NCI-H1417 (cell line): ENCODE measurements at places on chromosomes 16 and 17.
A peak's percentile ranks its signal among the peaks of the same experiment; 100 is the strongest.

DNA sequence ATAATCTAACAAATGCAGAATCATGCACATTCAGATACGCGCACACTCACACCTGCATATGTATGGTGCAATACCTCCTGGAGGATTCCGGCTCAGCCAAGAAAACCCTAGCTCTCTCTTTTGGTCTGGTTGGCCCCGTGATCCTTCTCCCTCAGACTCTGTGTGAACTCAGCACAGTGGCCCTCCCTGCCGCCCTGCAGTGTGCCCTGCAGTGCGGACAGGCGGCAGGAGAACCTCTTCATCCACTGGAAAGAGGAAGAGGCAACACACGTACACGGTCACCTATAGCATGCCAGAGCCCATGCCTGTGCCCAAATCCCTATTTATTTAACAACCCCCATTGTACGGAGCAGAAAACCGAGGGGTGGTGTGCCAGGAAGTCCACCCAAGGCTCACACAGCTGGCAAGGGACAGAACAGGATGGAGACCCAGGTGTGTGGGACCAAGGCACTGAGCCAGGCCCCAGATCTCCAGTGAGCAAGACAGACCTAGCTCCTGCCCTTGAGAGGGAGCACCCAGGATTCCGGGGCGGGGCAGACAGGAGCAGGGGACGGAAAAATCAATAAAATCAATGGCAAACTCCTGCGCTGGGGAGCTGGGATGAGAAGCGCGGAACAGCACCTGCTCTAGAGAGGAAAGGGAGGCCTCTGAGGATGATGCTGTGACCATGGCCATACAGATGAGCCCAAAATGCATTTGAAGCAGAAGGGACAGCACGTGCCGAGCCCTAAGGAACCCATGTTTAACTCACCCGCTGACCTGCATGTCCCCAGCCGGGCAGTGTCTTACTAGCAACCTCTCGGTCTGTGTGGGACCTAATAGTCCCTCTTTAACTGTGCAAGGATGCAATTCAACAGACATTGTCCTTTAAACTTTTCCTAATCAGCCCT is 54.7 kb upstream of the CIBAR2 start:
- DNase-seq = no peak

- DNase-seq = no peak
Measured at GRCh38 chr16:72657791-72658190, 390.1 kb downstream of the ZFHX3 start.

DNA sequence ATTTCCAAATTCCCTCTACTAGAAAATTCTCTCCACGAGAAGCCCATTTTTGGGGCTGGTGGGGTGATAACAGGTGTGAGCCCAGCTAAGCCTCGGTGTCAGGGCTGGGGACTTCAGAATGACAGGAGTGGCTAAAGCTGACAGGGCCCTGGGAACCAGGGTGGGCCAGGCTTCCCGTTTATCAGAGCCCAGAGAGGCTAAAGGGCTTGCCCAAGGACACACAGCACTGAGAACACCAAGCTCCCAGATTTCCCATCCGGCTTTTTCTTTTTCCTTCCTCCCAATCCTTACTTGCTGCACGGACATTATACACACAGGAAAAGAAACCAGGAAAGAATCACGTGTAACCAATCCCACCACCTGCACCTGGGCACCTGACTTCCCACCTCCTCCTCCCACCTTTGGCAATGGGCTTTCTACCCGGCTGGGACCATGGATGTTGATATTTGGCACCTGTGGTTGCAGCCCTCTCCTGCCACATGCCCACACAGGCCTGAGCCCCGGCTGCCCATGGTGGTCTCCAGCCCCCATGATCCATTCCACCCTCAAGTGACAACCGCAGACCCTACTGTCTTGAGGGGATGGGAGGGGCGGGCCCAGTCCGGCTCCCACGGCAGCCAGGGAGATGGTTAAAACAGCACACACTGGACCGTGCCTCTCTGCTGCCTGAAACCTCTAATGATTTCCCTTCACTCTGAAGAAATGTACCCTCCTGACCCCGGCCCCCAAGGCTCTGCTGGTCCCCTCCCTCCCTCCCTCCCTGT is 78.9 kb downstream of the ENGASE start:
- DNase-seq = no peak

GRCh38 chr17:59485946-59486345 is 79.5 kb upstream of the DHX40 start:
- no peak for DNase-seq

DNA sequence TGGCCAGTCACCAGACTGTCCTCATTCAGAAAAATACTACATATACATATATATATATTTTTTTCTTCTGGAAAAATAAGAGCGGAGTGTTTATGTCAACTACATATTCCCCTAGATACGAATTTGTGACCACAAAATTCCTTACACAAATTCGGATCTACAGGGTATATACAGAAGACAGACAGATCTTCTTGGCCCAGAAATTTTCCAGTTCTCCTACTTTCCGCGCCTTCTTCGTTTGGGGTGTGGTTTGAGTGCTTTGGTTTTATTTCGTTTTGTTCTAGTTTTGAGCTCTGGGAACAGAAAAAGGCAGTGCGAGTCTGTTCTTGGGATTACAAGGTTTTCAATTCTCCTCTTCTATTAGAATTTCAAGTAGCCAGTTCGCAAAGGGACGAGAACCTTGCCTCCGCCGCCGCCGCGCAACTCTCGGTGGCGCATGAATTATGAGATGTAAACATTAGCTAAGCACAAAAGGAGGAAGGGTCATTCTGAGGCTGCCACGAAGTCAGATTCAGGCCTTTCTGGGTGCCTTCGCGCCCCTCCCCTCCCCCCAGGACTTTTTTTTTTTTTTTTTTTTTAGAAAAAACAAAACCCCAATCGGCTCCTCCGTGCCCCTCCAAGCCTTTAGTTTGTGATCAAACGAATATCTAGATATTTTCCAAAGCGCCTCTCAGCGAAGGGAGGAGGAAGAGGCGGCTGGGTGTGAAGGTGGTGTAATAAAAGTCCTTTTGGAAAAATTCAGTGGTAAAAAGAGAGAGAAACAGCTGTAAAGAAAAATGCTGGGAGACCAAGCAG is 1.8 kb upstream of the HOXB4 start:
- no peak for DNase-seq

DNA sequence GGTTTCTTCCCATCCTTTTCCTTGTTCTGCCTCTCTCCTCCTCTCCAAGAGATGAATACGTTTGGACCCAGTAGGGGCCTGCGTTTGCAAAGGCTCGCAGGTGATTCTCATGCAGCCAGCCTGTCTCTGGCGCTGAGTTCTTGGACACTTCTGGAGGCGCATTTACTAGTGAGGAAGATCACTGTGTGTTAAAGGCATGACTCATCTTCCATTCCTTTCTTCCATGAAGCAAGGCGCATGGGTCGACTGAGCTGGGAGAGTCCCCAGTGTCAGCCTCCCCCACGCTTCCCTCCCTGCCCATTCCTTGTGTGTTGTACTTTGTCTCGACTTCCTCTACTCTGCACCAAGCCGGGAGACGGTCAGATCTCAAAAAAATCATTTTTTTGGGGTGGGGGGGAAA is 159.9 kb upstream of the EEF2KMT start:
- no peak for DNase-seq

DNA sequence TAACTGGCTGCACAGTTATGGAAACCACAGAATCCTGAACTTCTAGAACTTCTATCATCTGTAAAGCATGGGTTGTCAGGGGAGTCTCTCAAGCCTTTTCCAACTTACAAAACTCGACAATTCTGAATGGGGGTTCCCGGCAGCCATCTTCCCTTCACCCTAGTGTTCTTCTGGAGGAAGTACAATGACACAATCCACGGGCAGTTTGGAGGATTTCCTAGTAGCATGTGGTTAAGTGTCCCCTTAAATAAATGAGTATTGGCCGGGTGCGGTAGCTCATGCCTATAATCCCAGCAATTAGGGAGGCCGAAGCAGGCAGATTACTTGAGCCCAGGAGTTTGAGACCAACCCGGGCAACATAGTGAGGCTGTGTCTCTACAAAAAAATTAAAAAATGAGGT is 2.1 kb downstream of the SLC16A6 start:
- DNase-seq = no peak

DNA sequence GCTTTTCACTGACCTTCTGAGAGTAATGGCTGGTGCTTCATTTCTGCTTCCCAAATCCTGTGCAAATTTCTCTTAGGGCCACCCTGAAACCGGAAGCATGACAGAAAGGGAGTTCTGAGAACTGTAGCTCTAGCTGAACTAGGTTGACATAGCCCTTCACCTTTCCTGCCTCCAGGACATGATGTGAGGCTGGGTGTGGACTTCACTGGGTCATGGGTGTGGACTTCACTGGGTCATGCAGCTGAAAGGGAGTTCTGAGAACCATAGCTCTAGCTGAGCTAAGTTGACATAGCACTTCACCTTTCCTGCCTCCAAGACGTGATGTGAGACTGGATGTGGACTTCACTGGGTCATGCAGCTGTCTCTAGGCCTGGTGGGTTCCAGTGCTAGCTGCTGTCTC is 54.3 kb upstream of the NLRP1 start:
- DNase-seq = no peak

GRCh38 chr17:61400066-61400716 is 548 bp downstream of the TBX2 start:
- peak; percentile 15 for DNase-seq

GRCh38 chr16:15942931-15943690 is 6.3 kb upstream of the ABCC1 start:
- no peak for DNase-seq

DNA sequence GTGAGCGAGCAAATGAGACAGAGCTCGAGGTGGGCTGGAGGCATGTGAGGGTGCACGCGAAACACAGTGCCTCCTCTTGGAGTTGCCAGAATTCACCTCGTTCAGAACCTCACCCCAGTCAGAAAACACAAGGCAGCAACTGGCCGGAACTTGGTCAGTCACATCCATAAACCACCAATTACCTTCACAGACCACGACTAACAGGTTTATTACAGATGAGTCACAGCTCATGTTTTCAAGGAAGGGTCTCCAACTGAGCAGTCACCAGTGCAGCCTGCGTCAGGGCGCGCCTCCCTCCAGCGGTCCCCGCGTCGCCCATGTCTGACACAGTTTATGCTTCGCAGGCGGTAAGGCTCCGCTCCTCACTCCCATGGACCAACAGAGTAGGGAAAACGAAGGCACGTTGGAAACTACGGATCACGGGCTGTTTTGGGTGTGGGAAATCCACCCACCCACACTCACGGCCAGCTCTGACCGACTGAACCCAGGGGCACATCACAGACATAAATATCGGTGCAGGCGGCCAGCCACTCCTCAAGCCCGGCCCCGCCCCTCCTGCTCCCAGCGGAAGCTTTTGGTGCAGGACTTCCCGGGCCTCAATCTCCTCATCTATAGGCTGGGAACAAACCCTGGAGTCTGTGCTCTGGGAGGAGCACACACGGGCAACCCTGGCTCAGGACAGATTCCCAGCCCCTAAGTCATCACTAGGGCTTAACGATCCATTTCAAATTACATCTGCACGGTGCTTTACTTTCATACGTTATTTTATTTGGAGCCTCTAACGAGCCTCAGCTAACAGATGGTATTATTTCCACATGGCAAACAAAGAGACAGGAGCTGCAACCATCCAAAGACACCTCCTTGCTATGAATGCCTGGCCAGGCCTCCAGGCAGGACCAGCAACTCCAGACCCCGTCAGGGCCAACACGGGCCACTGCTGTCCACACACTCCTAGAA is 126.3 kb downstream of the ZNF778 start:
- no peak for DNase-seq

DNA sequence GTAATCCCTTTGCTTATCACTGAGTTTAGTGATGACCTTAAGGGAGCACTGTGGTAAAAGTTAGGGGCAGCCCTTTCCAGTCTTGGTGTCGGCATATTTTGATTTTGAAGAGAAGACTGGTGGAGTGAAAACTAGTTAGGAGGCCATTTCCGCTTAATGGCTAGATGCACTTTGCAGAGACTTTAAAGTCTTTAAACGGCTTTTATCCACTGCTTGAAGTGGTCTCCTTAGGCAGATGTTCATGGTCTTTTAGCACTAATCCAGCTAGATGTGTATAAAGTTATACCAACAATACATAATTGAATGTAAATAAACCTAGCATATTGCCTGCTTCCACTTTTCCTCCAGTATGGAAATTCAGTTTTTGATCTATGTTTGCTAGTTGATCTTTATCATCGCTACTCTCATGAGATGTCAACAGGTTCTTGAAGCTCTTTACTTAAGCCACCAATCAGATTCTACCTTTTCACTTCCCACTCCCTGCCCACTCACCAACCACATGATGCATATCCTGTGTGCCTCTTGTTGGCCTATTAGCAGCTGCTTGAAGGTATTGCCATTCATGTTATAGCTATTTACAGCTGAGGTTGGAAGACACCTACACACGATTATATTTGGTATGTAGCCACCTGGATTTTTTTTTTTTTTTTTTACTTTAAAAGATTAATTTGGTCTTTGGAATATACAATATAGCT is 132.0 kb downstream of the NLK start:
- peak; percentile 27 for DNase-seq

DNA sequence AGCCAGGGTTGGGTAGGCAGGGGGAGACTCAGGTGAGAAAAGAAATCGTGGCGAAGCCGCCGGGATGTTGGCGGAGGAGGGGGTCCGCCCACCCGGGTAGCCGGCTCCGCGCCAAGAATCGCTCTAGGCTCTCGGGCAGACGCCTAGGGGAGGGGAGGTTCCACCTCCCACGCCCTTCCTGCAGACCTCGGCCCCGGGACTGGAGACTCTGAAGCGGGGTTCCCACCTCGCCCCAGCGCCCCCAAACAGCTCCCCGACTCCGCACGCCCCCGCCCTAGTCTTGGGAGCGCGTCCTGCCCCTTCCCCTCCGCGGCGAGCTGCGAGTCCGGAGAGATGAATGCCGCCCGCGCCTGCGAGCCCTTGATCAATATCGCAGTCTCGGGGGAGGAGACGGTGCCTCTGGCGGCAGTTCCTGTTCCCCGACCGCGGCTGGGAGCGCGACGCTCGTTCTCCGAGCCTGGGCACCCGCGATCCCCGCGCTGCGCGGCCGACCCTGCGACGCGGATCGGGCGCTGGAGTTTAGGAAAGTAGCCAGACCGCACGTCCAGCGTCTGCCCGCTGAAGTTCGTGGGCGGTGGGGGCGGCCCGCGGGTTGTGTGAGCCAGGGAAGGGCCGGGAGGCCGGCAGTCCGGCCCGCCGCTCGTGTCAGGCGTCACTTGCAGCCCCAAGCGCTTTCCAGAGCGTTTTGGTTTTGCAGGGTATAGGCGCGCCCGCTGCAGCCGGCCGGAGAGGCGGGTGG is 790 bp downstream of the CRHR1 start:
- peak; percentile 17 for DNase-seq

DNA sequence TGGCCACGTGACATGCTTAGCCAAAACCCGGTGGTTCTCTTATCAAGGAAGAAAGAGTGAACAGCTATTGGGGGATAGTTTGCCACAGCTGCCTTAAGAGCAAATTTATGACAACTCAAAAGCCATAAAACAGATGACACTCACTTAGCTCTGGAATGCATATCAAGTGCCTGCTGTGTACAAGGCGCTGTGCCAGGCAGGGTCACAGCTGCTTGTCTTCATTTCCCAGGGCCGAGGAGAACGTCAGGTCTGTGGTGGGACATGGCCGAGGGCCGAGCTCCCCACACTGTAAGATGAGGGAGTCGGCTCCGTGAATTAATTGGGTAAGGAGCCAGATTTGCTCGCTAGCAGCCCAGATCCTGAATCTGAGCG is 14.0 kb downstream of the EEF2K start:
- DNase-seq = no peak
